Stimulated activated CD4-positive, alpha-beta T cell treated with anti-CD3 and anti-CD28 coated beads, Interleukin-1b, Interleukin-23, amount 100 ng/mL, for 4 hours (primary cell): ENCODE measurements at places on chromosomes 3 and 15.

GRCh38 chr3:64262574-64263114 lies 37.4 kb upstream of the PRICKLE2 start:
- no peak for DNase-seq

- DNase-seq: no peak
Measured at GRCh38 chr15:27592036-27592760, 506.9 kb downstream of the OCA2 start.

DNA sequence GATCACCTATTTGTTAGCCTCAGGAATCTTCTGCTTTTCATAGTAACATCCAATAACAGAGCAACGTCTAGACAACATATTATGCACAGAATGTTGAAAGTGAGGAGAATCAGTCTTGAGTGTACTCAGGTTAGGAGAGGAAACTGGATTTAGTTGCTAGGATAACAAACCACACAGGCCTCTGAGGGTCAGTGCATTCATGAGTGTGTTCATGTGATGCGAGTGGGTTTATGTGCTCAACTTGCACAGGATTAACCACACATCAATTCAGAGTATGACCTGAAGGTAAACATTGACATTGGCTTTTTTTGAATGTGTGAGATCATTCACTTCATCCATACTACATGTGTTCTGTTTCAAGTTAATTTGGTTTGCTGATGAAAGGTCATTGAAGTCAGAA lies 287.6 kb downstream of the DIPK2A start:
- DNase-seq: no peak

GRCh38 chr3:139732729-139733128 lies 55.0 kb upstream of the NMNAT3 start:
- no peak for DNase-seq

DNA sequence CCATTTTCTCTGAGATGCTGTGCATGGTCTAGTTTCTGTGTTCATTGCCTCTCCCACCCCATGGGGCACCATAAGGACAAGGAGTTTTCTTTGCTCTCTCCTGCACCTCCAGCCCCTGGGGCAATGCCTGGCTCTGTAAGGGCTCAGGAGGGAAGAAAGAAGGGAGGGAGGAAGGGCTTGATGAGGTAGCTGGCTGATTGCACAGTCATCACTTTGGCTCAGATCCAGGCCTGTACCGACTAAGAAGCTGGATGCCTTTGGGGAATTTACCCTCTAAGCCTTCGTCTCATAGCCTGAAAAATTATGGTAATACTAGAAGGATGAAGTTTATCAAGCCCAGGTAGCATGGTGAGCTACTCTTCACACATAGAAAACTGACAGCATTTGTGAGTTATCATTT lies 382.9 kb downstream of the GABRG3 start:
- no peak for DNase-seq

GRCh38 chr3:108011616-108012015 lies 79.2 kb downstream of the CD47 start:
- DNase-seq: no peak

- no peak for DNase-seq
Measured at GRCh38 chr3:151282921-151283320, 4.6 kb upstream of the P2RY14 start.

DNA sequence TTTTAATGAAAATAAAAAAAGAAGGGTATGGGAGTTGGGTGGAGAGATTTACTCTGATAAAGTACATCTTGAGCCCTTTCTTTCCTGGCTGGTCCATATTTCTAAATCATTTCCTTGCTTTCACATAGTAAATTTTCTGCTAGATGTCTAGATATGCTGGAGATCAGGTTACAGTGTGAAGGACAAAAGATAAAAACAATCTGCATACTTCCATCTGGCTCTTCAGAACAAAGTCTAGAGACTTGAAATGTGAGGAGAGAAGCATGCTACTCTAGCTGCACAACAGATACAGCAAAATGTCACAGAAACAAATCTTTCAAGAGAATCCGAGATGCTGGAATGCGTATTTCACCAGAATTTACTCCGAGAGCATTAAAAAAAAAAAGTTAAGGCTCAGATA lies 42.2 kb downstream of the FOXP1 start:
- DNase-seq: no peak

GRCh38 chr3:42159706-42160472 lies 68.7 kb downstream of the TRAK1 start:
- DNase-seq: no peak

DNA sequence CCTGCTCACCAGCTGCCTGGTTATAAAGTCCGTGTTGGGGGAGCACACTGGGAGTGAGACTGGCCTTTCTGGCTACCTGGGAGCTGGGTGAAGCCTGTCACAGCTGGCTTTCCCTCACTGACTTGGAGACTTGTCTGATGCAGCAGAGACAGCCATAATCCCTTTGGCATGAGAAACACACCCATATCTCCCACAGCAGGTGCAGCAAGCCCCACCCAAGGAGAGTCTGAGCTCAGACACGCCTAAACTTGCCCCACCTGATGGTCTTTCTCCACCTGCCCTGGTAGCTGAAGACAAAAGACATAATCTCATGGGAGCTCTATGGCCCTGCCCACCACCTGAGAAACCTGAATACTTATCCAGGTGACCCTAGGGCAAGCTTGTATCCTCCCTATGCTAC lies 54.8 kb downstream of the NMD3 start:
- DNase-seq: no peak

- no peak for DNase-seq
Measured at GRCh38 chr15:96079041-96079440, 251.5 kb upstream of the NR2F2 start.

DNA sequence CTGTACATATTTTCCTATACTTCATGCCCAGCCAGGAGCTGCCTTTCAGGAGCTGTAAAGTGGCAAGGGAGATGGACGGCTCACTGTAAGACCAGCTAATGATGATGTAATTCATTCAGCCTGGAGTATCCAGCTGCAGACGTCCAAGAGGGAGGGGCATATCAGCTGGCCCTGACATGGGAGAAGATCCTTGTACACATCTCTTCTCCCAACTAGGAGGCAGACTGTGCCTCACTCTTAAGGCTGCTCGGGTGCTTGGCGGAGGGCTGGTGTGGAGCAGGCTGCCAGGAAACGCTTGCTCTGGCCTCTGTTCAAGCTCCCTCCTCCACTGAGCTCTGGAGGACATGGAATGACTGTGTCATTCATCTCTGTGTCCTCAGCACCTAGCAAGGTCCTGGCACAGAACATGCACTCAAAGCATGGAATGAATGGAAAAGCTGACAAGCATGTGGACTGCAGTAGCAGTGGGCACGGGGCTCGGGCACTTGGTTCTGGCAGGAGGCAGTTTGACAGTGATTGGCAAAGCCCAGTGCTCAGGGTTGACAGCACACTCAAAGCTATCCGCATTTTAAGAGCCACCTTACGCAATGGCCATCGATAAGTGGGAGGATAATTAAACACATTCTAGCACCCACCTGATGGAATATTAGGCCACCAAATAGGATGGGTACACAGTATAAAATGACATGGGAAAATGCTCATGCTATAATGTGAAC lies 72.4 kb downstream of the TBC1D2B start:
- DNase-seq: no peak

DNA sequence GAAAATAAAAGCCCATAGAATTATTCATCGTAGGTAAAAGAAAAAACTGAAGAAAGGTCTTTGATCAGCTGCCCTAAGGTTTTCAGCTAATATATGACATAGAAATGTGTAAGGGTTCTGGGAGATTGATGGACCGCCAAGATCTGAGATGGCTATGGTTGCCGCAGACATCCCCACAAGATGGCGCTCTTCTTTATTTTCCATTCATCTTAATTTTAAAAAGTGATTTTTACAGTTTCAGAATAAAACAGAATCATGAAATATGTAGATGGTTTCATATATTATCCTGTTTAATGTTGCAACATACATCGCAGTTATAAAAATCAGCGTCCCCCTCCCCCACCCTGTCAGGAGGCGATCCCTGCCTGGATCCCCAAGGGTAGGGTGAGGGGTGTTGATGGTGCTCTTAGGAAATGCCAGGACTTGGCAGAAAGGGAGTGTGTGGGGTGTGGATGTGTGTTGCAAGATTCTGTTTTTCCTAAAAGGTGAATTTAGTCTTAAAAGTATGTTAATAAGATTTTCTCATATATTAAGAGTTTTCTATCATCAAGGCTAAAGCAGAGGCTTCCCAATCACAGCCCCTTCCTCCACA lies 68.8 kb downstream of the ANXA2 start:
- no peak for DNase-seq
